ENCODE measurements at places on chromosomes 3 and 15.

DNA sequence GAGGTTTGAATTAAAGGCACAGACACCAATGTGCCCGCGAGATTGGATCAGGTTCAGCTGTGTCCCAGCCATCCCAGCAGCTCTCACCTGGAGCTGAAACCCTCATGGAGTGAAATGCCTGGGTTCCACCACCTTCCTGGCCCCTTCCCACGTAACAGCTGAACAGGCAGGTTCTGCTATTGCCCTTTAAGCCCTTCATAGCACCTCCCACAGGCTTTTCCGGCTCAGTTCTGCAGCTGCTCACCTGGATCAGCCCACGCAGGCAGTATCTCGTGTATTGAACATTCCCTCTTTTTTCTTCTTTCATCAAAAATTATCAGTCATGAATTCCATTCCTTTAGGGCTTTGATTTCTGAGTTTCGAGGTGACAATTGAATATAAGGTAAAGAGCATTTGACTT lies 129.8 kb downstream of the SLC9A9 start:
- DNase-seq = no peak

- DNase-seq = no peak
These were observed 80.6 kb upstream of the BHLHE40 start for GRCh38 chr3:4898454-4899313.

- no peak for DNase-seq
These were observed 51.6 kb downstream of the CYP19A1 start for GRCh38 chr15:51286816-51287215.

- no peak for DNase-seq
These were observed 24.7 kb downstream of the GPR171 start for GRCh38 chr3:151178208-151178845.

DNA sequence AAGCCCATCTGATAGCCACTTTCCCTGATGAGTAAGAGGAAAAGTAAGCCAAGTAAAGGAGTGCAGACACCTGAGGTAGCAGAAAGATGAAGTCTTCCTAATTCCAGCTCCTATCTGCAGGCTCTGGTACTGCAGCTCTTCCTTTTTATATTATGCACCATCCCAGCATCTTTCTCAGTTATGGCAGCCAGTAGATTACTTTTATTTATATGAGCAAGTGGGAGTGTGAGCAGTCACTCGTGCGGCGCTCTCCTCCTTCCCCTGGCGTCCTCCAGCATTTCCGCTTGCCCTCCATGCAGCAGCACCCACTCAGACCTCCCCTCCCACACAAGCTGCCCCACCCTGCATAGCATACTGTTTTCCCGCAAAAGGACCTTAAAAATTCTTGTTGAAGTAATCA lies 465.9 kb upstream of the DPPA4 start:
- no peak for DNase-seq

GRCh38 chr3:9810846-9811245 lies 784 bp downstream of the TTLL3 start:
- no peak for DNase-seq

- DNase-seq = no peak
These were observed 311.1 kb downstream of the VPS13C start for GRCh38 chr15:61749169-61749568.

DNA sequence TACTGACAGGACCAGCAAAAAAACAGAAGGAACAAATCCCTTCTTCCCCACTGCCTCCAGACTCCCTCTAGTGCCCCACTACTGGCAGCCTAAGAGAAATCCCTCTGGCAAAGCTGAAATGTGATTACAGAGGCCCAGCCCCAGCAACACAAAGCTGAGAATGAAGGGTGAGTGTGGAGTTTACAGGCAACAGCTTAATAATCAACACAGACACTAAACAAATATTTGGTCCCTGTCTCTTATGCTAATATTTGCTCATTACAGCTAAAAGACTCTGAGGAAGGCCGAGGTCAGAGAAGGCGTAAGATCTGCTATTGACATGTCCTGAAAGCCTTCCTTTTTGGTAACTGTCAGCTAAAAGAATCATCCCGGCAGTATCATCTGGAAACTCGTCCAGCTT lies 308.5 kb upstream of the RASGRP1 start:
- no peak for DNase-seq

DNA sequence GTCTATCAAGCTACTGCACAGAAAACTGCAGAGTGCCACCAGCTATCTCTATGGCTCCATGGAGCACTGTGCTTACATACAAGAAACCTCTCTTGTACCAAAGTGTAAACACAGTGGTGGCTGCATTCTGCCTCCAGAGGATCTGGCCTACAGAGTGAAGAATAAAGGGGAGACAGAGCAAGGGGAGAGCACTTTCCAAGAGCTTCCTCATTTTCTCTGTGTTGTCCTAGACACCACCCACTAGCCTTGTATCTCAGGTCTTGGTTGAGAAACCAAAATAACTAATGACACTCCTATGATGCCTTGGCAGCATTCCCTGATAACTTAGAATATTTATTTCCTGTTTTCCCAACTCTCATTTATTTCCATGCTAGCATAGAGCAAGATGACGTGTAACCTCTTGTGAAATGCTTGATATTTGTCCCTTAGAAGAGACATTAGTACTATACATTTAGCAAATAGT lies 56.9 kb upstream of the PHLDB2 start:
- no peak for DNase-seq

DNA sequence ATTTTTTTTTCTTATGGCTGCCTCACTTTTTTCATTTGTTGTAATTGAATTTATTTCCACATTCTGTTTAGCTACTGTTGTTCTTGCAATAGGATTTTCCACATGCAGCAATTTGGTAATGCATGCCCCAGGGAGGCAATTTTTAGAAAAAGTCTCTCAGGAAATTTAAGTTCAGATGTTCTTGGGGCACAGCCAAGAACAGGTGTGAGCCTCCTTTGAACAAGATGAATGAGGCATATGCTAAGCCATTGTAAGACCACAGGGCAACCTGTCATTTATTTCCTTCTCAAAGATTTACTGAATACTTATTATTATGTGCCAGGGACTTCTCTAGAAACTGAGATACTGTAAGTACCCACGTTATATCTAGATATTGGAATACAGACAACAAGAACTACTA lies 549.5 kb downstream of the DIPK2A start:
- DNase-seq = no peak

DNA sequence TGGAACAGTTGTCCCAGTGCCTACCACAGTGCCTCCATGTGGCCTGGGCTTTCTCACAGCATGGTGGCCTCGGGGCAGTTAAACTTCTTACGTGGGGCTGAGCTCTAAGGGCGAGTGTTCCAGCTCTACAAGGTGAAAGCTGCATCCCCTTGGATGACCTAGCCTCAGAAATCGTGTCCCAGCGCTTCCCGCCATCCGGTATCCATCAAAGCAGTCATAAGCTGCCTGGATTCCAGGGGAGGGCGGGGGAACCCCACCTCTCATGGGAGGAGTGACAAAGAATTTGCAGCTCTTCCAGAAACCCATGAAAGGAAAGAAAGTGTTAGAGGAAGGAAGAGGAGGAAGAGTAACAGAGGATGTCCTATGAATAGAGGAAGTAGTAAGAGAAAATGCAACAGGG lies 45.8 kb upstream of the CCDC174 start:
- no peak for DNase-seq

GRCh38 chr15:92669432-92669831 lies 13.9 kb upstream of the FAM174B start:
- DNase-seq = no peak

DNA sequence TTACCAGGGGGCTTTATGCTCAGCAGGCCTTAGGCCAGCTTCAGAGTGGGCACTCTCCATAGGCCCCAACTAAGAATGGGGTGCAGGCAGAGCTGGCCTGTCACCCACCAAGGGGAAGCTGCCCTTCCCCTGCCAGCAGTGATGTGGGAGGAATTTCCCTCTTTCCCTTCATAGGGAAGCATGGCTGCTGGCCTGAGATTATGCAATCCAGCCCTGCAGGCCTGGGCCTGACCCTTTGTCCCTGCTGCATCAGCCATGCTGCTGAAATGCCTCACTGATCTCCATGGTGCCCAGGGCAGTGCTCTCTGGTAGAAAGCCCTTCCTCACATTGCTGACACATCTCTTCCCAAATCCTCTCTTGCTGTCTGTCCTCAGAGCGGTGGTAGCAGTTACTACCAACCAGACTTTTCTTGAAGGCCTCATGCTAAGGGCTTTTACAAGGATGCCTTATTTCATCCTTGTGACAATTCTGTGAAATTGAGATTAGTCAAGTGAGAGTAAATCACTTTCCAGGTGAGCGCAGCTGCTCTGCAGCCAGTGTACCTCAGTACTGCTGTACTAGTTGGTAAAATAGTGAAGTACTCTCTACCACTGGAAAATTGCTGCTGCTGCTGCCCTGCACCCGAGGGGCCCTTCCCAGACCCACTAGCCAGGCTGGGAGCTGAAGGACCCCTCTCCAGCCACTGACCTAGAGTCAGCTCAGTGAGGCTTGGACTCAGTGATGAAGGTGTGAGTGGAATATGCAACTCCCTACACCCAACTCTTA lies 33.8 kb downstream of the MRAS start:
- DNase-seq = peak; percentile 85
